Calu3 (cell line): ENCODE measurements at places on chromosomes 5 and 9.
A peak's percentile ranks its signal among the peaks of the same experiment; 100 is the strongest.

- no peak for DNase-seq
These were observed 205.8 kb downstream of the GABBR2 start for GRCh38 chr9:98502976-98503325.

DNA sequence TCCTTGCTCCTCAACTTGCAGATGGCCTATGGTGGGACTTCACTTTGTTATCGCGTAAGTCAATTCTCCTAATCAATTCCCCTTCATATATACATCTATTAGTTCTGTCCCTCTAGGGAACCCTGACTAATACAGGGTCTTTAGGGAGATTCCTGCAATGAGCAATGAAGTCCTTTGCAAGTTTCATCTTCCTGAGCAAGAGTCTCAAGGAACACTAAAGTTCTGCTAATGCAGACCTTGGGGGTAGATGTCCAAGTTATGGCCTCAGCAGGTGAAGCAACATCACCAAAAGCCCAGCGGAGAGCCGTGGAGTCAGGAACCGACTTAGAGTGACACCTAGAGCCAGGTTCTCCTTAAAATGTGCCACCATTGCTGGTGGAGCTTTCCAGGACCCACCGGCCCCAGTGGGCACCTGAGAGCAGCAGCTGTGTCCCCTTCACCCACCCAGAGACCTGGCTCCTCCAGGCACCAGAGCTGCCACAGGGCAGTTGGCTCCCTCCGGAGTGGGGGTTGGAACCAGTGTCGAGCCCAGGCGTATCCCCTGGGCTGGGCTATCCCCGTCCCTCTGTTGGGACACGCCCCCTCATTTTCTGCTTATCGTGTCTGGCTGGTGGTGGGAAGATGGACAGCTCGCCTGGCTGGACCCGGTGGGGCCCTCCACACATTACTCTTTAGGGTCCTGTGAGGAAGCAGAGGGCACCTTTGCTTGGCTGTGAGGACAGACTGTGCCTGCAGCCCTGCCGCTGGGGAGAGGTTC is 10.9 kb upstream of the FCN1 start:
- no peak for DNase-seq

DNA sequence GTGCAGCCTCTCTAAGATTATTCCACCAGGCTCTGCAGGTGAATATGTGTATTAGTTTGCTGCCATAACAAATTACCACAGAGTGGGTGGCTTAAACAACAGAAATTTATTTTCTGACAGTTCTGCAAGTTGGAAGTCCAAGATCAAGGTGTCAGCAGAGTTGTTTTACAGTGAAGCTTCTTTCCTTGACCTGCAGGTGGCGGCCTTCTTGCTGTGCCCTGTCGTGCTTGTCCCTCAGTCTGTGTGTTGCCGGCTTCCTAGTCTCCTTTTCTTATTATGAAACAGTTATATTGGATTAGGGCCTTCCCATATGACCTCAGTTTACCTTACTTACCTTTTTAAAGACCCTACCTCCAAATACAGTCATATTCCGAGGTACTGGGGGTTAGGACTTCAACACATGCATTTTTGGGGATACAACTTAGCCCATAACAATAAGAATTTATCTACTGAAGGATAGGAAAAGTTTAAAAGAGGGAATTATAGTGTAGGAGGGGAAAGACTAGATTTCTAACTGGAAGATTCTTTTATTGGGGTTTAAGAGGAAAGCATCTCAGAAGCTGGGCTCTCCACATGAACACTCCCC is 97.4 kb downstream of the OSTF1 start:
- peak; percentile 57 for DNase-seq

GRCh38 chr5:179439181-179439985 is 94.1 kb upstream of the ADAMTS2 start:
- no peak for DNase-seq

- no peak for DNase-seq
These were observed 31.1 kb downstream of the DIRAS2 start for GRCh38 chr9:90611568-90611967.

GRCh38 chr5:63655043-63655442 is 307.2 kb downstream of the HTR1A start:
- no peak for DNase-seq

GRCh38 chr9:38017149-38017884 is 51.7 kb downstream of the SHB start:
- DNase-seq: peak; percentile 63

DNA sequence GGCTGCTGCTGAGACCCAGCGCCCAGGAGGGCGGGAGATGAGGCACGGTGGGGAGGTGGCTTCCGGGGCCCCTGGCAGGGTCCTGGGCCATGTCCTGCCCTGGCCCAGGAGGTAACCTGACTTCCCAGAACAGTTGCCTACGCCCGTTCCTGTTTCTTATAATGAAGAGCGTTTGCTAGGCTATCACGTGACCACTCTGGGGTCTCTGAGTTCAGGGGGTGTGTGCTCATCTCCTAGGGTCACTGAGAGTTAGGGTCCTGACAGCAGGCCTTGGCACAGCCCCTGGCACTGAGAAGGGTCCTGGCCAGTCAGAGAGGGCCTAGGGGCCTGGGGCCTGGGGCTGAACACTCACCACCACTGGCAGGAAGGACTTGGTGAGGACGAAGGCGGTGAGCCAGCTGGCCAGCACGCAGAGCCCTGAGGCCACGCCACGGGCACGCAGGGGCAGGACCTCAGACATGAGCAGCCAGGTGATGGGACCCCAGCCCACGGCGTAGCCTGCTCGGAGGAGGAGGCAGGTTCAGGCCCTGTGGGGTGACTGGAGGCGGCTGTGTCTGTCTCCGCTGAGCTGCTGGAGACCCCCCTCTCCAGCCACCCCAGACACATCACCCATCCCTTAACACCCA is 6.0 kb downstream of the SLC2A6 start:
- no peak for DNase-seq

DNA sequence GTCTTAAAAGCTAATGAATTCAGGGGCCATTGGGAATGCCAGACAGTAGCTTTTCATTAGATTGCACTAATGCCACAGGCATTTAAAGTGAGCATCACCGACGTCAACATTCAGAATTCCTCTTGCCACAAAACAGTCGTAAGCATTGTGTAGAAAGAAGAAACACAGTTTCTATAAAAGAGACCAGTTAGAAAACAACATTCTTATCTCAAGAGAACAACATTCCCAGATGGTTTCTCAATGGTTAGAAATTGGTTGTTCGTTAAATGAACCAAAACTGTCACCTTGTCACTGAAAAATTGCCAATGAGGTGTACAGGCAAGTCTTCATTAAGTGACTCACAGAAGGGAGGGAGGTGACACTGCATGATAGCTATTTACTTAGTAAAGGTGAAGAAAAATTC is 401.6 kb upstream of the PRR16 start:
- no peak for DNase-seq

- no peak for DNase-seq
These were observed 473.8 kb upstream of the PTPRD start for GRCh38 chr9:11086561-11086960.

DNA sequence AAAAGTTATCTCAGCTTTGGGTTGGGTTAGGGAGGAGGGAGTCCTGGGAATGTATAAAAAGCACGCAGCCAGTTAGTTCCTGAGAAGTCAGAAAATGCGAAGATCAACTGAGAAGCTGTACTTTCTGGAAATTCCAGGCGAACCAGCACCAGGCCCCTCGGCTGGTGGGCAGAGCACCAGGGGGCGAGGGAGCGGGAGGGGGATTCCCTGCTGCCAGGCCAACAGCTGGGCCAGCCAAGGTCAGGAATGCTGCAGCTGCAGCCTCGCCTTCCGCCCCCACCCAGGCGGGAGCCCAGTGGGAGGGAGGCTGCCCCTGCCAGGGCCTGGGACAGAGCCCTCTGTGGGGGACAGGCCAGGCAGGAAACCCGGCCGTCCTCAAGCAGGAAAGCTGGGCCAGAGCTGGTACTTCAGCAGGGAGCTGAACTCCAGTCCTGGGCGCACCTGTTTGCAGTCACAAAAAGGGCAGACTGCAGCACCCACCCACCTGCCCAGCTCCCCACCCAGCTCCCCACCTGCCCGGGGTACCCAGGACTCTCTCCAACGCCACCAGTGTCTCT is 35.5 kb downstream of the VAV2 start:
- DNase-seq: no peak

GRCh38 chr9:69649566-69650250 is 22.5 kb downstream of the APBA1 start:
- DNase-seq: no peak

- no peak for DNase-seq
These were observed 83.0 kb downstream of the ELAVL2 start for GRCh38 chr9:23743036-23743435.
